ENCODE measurements at places on chromosomes 7 and 10.

GRCh38 chr10:61608255-61609033 is 54.3 kb upstream of the CABCOCO1 start:
- no peak for DNase-seq

GRCh38 chr7:86939197-86939814 is 120.1 kb downstream of the ELAPOR2 start:
- no peak for DNase-seq

- DNase-seq, result no peak
Measured at GRCh38 chr10:105855791-105856190, 1214.7 kb downstream of the SORCS3 start.

DNA sequence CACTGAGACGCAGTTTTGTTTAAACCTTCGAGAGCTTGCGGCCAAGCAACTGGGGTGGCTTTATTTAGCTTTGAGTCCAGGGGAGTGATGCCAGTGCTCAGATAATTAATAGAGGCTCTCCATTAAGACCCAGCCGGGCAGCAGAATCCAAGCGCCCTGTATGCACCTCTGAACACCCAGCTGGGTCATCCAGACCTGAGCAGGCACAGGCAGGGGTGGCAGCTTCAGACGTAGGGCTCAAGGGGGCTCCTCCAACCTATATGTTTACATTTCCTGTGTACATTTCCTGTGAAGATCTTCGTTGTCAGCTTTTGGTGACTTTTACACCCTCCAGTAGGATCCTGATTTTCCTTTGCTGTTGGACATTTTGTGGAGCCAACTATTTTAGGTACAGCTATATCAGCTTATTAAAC is 719.5 kb downstream of the LRMDA start:
- DNase-seq, result no peak

DNA sequence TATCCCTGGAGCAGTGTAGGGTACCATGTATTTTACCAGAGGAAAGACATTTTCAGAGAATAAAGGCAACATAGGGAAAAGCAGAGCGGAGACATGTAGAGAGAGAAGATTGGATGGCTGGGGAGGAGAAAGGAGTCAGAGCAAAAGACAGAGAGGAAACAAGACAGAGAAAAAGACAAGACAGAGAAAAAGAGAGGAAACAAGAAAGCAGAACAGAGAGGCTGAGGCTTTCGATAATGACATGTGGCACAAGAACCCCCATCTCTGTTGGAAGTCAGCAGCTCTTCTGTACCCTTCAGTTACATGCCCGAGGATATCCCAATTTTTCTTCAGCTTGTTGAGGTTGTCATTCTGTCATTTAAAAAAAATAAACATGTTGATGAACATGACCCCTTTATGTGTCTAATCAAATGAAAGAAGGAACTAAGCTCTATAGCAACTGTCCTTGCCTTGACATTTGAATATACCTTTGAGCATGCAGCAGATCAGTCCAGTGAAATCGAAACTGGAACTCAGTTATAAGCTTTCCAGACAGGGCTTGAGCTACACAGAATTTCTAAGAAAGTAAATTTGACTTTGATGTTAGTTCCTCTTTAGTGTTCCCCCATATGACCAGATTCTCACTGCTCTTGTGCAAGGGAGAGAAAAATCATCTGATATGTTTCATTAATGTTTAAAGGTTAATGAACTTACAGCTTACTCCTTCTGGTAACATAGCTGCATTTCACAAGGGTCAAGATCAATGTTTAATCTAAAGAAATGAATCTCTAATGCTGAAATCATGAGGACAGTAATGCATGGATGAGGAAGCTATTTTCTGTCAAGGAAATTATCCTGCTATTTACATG is 75.1 kb upstream of the SP4 start:
- no peak for DNase-seq

All from coronary artery (tissue), 2 donors.